Non-pigmented ciliary epithelial cell (primary cell): ENCODE measurements at places on chromosomes 7 and 10.
A peak's percentile ranks its signal among the peaks of the same experiment; 100 is the strongest.

DNA sequence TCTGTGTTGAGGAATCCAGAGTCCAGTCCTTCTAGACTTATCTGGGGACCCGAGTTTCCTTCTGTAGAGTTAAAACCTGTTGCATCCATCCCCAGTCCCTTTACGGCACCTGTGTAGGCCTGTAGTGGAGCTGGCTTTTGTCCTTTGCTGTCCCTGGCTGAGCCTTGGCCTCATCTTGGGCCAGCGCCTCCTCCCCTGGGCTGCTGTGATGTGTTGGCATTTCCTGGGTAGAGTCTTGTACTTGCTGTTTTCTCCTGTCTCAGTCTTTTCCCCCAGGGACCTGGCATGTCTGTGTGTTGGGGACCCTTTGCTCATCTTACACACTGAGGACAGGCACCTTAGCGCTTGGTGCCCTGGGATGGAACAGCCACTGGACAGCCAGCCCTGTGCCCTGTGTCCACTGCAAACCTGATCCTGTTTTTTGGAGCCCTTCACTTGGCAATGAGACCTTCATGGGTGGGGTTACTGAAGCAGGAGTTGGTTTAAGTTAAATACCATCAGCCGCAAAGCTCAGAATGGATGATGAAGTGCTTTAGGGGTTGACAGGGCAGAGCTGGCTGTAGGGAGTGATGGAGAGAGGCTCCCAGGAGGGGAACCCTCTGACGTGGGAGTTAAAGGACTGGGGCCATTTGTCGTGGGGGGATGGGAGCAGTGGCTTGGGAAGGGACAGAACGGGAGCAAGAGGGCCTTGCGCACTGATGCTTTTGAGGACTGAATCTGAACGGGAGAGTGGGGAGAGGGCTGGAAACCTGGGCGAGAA, 50.9 kb downstream of the CUX1 start:
- DNase-seq: no peak

DNA sequence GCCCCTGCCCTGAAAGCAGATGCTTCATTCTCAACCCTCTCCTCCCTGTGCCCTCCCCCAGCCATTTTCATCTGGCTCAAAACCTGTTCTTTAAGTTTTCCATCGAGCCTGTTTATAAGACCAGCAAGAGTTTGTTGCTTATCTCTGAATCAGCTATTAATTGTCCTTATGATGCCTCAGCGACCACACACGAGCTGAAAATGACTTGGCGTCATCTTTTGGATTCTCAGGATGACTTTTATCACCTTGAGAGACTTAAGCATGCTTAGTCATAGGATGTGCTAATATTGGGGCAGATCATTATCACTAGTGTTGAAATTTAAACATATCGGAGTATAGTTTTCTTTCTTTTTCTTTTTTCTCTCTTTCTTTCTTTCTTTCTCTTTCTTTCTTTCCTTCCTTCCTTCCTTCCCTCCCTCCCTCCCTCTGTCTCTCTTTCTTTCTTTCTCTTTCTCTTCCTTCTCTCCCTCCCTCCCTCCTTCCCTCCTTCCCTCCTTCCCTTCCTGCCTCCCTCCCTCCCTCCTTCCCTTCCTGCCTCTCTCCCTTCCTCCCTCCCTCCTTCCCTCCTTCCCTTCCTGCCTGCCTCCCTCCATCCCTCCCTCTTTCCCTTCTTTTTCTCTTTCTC, 184.5 kb downstream of the PHTF2 start:
- no peak for DNase-seq

DNA sequence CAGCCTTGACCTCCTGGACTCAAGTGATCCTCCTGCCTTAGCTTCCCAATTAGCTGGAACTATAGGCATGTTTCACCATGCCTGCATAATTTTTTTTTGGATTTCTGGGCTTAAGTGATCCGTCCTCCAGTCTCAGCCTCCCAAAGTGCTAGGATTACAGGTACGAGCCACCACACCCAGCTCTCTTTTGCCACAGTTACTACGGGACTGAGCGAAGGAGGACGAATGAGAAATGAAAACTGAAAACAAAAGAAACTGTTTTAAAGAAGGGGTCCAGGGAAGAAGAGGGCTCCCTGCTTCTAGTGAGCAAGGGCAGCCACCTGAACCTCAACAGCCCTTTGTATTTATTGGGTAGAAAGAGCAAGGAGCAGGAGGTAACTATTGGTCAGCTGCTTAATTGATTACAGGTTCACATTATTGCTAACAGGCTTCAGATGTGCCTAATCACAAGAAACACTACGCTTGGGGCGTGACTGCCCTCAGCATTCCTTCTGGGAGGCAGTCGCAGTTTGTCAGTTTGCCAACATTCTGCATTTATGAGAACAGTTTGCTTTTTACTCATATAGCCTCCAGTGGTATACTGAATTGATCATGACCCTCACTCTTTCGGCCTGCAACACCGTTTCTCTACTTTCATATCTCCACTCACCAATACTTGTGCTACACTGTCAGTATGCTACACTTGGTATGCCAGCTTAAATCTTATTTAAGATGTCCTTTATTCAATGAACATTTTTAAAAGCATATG, 676.8 kb downstream of the DNAJB9 start:
- DNase-seq: peak; percentile 5

DNA sequence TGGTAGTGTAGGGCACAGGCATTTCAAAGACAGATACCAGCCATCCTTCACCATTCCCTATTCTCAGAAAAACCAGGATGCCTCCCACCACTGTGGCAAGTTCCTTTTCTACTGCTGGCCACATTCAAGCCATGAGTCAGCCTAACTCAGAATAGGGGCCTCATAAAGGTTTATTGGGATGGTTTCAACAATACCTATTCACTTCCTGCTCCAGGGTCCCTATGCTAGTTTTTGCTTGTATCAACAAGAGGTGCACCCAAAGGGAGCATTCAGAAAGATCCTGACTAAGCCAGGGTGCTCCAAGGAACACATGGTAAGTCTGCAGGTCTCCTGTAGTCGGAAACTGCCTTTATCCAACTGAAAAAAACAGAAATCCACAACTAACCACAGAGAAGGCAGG, 76.9 kb upstream of the EGR2 start:
- no peak for DNase-seq

DNA sequence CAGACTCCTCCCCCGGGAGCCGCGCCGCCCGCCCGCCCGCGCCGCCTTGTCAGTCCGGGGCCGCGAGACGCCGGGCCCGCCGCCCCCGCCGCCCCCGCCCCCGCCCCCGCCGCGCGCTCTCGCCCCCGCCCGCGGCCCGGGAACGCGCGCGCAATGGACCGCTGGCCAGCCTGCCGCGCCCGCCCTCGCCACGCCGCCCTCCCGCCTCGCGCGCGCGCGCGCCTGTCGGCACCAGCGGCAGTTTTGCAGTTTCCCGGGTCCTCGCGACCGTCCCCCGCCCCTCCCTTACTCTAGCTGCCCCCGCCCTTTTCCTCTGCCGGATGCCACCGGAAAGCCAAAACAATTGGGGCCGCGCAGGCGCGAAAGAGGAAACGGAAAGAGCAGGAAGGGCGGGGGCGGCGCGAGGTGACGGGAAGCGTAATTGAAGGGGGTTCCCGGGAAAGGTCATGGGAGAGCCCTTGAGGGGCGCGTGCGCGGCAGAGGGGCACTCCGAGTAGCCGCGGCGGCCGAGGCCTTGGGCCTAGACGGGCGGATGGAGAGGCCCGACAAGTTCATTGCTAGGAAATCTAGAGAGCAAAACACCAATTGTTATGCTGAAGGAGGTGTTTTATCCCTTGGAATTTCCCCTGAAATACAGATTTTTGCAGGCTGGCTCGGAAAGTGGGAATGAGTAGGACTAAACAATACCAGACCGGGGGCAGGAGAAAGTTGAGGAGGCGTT, 400 bp upstream of the KBTBD2 start:
- DNase-seq: no peak

DNA sequence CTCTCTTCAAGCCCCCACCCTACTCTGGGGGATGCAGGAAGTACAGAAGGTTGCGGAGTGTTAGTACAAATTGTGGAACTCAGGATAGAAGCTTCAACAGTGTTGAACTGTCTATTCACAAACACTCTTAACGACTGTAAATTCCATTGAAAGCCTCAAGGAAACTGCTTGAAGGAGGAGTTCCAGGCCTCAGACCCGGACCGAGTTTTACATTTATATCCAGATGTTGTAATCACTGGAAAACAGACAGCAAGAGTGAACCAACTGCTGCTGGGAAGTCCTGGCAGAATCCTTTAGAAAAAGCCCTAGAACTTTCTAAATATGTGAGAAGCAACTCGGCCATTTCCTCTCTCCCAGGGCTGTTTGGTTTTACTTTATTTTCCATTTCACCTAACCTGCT, 84.1 kb upstream of the LRRC18 start:
- no peak for DNase-seq

DNA sequence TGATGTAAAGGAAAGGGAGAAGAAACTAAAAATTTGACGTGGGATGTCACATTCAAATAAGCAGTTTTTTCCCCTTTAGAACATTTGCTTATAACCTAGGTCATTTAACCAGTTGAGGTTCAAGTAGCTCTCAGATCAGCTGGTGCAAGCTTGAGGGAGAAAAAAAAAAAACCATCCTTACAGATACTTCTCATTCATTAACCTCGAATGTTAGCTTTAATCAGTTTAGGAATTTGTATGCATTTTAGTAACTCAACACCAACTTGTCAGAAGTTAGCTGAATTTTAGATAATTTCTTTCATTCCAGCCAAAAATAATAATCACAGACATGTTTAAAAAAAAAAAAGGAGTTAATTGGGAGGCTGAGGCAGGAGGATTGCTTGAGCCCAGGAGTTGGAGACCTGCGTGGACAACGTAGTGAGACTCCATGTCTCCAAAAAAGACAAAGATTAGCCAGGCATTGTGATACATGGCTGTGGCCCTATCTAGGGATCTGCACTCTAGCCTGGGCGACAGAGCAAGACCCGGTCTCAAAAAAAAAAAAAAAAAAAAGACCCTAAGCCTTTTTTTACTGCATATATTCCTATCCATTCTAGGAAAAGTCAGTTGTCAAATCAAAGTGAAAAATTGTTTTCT, 46.2 kb downstream of the BMPR1A start:
- no peak for DNase-seq

- DNase-seq: no peak
Observed at GRCh38 chr10:89773081-89773480, 71.7 kb downstream of the KIF20B start.

DNA sequence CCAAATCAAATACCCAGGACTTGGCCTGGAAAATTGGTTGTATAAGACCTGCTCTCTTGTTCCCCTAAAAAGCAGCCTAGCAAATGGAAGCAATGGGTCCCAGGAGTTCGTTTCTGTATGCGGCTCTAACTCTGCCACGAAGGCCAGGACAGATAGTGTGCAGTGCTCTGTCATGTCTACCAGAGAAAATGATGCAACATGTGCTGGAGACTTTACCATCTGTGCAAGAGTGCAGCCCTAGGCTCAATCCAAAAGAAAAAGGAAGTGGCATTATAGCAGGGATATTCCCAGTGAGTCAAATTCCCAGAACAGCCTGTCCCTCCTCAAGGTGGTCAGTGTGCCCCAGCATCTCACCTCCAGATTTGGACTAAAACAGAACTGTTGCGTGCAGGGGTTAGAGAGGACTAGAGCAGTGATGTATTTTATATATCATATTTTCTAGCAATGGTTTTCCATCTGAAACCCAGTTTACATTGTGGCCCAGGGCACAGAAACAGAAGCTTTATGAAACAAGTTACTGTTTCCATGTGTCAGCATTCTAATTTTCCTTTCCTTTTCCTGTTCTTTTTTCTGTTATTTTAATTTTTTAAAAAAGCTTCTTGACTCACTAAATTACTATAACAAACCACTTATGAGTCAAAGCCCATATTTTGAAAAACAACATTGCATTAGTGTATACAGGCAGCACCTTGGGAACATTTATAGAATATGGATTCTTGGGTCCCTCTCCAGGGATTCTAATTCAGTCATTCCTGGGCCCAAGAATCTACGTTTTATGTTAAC, 311.2 kb downstream of the RNLS start:
- DNase-seq: no peak

DNA sequence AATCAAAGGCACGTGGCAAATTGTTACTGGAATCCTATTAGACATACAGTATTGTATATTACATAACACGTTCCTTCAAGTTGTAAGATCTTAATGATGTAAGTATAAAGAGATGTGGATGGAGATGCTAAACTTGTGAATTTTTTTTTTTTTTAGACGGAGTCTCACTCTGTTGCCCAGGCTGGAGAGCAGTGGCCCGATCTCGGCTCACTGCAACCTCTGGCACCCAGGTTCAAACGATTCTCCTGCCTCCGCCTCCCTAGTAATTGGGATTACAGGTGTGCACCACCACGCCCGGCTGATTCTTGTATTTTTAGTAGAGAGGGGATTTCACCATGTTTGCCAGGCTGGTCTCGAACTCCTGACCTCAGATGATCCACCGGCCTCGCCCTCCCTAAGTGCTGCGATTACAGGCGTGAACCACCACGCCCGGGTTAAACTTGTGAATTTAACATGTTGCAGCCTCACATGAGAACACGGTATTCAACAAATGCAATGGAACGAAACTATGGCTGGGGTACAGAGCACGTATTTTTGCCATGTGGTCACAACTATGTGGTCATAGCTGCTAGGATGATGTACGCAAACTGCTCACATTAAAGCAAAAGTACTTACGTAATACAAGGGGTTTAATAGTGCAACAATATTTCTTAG, 818 bp upstream of the SUPV3L1 start:
- no peak for DNase-seq

DNA sequence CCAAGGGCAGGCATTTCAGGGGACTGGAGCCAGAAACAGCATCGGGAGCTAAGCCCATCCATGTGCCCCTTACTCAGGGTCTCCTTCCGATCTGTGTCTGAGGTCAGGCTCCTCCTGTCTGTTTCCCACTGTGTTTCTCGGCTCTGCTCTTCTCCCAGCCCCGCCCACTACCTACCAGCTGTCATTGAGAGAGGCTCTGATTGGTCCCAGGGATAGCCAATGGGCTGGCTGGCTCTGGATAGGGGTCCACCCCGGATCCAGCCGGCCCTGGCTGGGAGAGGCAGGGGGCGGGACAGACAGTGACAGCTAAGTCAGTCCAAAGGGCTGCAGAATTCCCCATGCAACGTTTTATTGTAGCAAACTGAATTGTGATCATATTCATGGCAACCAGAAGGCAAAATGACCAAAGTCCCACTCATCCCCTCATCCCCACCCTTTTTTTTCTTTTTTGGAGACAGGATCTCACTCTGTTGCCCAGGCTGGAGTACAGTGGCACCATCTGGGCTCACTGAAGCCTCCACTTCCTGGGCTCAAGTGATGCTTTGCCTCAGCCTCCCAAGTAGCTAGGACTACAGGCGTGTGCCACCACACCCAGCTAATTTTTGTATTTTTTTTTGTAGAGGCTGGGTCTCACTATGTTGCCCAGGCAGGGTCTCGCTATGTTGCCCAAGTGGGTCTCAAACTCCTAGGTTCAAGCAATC, 76.3 kb downstream of the CLIP2 start:
- no peak for DNase-seq

- no peak for DNase-seq
Observed at GRCh38 chr10:122051609-122052385, 62.8 kb downstream of the TACC2 start.

DNA sequence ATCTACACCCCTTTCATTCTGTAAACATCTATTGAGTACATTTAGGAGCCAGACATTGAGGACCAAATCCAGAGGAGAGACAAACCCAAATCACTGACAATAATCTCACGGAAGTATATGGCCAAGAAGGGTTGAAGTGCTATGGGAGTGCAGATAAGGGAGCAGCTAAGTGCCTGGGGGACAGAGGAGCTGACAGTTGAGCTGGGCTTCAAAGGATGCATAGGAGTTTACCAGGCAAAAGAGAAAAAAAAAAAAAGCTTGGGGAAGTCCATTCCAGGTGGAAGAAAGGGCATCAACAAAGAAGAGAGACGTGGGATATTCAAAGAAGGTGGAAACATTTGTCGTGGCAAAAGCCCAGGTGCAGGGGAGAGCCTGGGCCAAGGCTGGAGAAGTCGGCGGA, 60.5 kb upstream of the NANOS1 start:
- no peak for DNase-seq
